ENCODE measurements at places on chromosomes 4 and X. TPM values are rescaled to one million over a fixed set of nuclear protein-coding genes. Genes with fewer than 3 reads are reported as not detected.
A peak's percentile ranks its signal among the peaks of the same experiment; 100 is the strongest.

- no peaks in the 10 kb centered on the region for H3K36me3 ChIP-seq
- peaks cover 16% of the 10 kb centered on the region for H3K4me1 ChIP-seq
- peaks cover 9% of the 10 kb centered on the region for H3K27me3 ChIP-seq
Observed at GRCh38 chr4:77615153-77615552, 9.5 kb downstream of the CXCL13 start.

- H3K27ac ChIP-seq, result peak within 1 kb of the TSS; percentile 23
- peak within 1 kb of the TSS; percentile 76 for H3K4me3 ChIP-seq
- DNase-seq, result peak; percentile 37
- H3K27me3 ChIP-seq, result no peaks in the 10 kb centered on the region
- H3K4me1 ChIP-seq, result peaks cover 19% of the 10 kb centered on the region
Observed at GRCh38 chr4:72568959-72569718, at the start of gene ADAMTS3. TSS of gene ADAMTS3 (minus strand) at chr4:72569221. CDS start at chr4:72568762, 459 bp downstream.

DNA sequence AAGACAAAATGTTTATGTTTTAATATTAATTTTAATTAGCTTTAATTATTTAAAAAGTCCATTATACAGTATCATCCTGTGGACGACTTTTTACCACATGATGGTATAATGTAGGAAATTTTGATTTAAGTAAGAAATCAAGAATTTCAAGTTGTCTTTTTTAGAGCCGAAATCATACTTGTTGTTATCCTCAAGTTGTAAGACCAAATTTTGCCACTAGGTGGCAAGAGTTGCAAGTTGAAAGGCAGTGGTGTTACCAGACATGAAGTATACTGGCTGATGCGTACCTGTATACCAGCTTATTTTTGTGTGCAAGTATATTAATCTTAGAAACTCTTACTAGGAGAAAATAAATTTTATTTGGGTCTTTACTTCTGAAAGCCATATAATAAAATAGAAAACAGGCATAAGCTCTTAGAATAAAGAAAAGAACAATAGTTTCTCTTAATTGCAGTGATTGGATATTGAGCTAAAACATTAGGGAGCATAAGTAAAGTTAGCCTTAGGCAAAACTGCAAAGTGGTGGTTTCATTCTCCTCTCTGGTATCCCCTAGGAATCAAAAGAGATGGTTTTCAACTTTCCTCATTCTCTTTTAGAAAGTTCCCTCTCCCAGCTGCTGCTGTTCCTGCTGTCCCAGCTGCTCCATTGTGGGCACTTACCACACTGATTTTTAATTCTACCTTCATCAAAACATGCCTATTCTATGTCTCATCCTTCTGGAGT is 118.0 kb upstream of the WDFY3 start:
- H3K27ac ChIP-seq, result no peak overlapping the region
- H3K4me1 ChIP-seq, result no peaks in the 10 kb centered on the region
- DNase-seq, result peak; percentile 80

PAGE4 gene
- not detected for total RNA-seq

GRCh38 chrX:134444681-134445080 is 15.3 kb upstream of the HPRT1 start:
- no peak for DNase-seq
- H3K36me3 ChIP-seq, result no peaks in the 10 kb centered on the region
- no peaks in the 10 kb centered on the region for H3K4me1 ChIP-seq
- H3K27me3 ChIP-seq, result peaks cover 12% of the 10 kb centered on the region

DNA sequence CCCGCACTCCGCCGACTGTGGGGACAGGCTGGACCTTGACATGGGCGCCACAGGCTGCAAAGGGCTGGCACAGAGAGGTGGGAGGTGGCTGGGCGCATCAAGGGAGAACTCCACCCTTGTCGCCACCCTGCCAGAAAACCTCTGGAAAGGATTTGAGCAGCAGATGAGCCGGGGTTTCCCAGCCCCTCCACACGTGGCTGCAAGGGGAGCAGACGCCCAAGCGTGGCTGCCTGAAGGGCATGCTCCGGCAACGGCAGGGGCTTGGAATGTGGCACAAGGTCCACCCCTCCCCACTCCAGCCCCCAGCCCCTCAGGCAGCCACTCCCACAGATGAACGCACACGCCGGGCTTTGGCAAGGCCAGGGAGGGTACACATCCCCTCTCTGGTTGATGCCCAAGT is 4.6 kb downstream of the BGN start:
- H3K27me3 ChIP-seq, result no peaks in the 10 kb centered on the region
- H3K4me1 ChIP-seq, result peaks cover 6% of the 10 kb centered on the region
- DNase-seq, result no peak
- no peak overlapping the region for H3K4me3 ChIP-seq
- no peaks in the 10 kb centered on the region for H3K36me3 ChIP-seq

DNA sequence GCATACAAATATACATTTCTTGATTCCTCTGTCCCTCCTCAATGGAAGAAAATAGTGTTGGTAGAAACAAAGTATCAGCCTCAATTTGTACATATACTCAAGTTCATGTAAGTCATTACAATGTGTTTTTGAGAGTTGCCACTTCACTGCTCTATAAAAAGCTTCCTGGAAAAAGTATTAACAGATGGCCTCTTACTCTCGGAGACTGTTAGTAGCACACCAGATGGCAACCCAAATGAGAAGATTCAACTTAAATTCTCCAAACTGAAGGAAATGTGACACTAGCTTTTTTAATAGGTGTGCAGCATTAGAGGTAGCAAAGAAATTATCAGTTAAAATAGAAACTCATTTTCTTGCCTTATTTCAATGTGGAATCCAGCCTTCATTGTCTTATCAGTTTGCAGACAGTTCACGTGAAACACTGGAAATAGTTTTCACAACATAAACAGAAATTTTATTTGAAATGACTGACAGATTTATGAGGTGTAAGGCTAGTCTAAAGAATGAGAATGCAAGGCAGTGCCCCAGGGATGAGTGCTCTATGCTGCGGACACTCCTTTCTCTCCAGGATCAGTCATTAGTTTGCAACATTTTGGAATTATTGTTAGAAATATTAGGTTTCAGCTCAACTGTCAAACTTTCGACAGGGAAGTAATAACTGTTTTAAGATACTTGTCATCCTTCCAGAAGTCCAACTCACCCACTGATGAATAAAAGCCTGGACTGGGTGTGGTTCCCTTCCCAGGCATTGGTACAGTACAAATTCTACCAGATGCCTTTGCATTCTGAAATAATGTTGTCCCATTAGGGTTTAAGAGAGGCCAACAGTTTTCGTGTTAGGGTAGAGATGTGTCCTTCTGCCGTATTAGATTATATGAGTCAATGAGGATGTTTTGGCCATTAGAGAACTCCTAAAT is 50.9 kb downstream of the IDS start:
- no peaks in the 10 kb centered on the region for H3K4me1 ChIP-seq
- DNase-seq, result no peak
- H3K36me3 ChIP-seq, result no peaks in the 10 kb centered on the region
- no peaks in the 10 kb centered on the region for H3K27me3 ChIP-seq
- peak overlapping the region; percentile 61 for H3K27ac ChIP-seq

GRCh38 chrX:95903490-95903889 is 781.2 kb upstream of the DIAPH2 start:
- no peaks in the 10 kb centered on the region for H3K36me3 ChIP-seq
- H3K27ac ChIP-seq, result no peak overlapping the region
- DNase-seq, result peak; percentile 14
- H3K27me3 ChIP-seq, result peaks cover 30% of the 10 kb centered on the region
- no peak overlapping the region for H3K4me3 ChIP-seq

DNA sequence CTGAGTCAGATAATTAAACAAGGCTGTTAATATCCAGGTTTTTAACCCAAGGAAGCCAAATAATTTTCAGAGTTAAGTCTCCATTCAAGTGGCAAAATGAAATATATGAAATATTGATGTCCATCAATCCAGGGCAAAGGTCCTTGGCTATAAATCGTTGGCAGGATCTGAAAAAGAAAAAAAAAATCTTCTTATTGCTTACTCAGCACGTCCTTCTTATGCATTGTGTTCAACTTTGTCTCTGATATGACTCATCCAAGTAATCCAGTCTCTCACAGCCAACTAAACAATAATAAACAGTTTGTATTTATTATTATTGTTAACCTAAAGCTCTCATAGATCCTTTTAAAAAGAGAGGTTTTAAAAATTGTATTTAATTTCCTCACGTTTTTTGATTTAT is 851.2 kb downstream of the ADGRL3 start:
- H3K4me3 ChIP-seq, result no peak overlapping the region
- no peaks in the 10 kb centered on the region for H3K27me3 ChIP-seq
- H3K4me1 ChIP-seq, result no peaks in the 10 kb centered on the region
- no peaks in the 10 kb centered on the region for H3K36me3 ChIP-seq

DNA sequence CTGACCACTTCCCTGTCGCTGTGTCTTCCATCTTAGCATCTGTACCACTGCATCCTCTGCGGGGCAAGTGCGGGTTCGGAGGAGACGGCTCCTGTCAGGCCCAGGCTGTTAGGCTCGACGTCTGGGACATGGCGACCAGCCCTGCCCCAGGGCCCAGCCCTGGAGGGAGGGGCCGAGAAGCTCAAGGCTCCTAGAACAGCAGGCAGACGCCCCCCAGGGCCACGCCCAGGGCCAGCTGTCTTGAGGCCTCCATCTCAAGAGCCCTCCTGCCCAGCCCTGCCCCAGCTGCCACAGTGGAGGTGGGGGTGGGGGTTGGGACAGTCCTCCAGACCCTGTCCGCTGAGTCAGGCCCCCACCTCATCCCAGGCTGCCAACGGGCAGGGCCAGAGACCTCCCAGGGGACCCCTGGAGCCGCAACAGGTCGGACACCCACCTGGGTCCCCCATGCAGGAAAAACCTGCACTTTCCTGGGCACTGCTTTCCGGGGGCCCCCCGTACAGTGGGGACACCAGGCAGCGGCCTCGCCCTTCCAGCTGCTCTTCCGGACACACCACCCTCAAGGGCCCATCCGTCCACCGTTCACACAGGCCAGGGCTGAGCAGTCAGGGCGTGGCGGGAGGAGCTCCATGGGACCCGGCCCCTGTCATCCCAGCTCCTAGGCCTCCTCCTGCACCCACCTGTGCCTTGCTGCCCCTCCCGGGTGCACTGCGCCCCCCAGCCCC is 83.1 kb downstream of the FAM53A start:
- DNase-seq, result no peak
- no peak overlapping the region for H3K27ac ChIP-seq
- no peak overlapping the region for H3K4me3 ChIP-seq
- H3K27me3 ChIP-seq, result no peaks in the 10 kb centered on the region
- peaks cover 19% of the 10 kb centered on the region for H3K4me1 ChIP-seq

SLC16A2 gene
- 13.7 TPM for total RNA-seq

DNA sequence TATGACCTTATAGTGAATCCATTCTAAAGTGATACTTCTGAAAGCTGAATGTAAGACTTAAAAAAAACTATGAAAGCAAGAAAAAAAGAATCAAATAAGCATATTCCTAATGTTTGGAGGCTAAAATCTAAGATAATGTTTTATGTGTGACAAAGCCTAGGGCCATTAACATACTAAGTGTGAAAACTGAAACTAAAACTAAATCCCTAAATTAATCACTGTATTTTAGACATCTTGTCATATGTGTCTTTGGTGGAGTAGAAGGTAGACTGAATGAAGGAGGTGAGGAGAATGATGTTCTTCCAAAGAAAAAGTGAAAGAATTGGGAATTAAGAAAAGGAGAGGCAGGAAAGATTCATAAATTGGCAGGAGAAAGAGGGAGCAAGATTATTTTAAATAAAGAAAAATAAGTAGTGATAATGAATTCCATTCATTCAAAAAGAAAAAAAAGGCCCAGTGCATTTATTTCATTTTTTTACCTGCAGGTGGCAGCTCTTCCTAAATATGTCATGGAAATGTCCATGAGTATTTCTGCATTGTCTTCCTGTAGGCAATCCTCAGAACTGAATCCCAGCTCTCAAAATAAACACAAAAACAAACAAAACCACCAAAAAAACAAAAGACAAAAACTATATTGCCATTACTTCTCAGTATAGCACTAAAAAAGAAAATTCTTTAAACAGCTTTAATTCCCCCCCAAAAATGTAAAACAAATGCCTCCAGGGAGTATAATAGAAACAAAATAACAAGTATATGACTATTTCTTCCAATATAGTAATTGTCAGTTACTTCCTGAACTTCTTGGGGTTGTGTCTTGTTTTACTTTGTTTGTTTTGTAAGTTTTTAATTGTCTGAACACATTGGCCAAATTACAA is 17.0 kb upstream of the AP1AR start:
- H3K27ac ChIP-seq, result peak overlapping the region; percentile 90
- DNase-seq, result peak; percentile 61
- no peaks in the 10 kb centered on the region for H3K36me3 ChIP-seq
- H3K4me3 ChIP-seq, result no peak overlapping the region
- H3K4me1 ChIP-seq, result peaks cover 12% of the 10 kb centered on the region
- no peaks in the 10 kb centered on the region for H3K27me3 ChIP-seq

- peaks cover 18% of the 10 kb centered on the region for H3K4me1 ChIP-seq
- no peak overlapping the region for H3K27ac ChIP-seq
- H3K36me3 ChIP-seq, result no peaks in the 10 kb centered on the region
- no peaks in the 10 kb centered on the region for H3K27me3 ChIP-seq
- peak; percentile 57 for DNase-seq
- no peak overlapping the region for H3K4me3 ChIP-seq
Observed at GRCh38 chrX:145190801-145191389, 56.4 kb upstream of the SPANXN1 start.

CFAP99 gene
- total RNA-seq, result 0.16 TPM

- H3K27ac ChIP-seq, result no peak overlapping the region
- no peak for DNase-seq
- H3K4me1 ChIP-seq, result no peaks in the 10 kb centered on the region
- peaks cover 45% of the 10 kb centered on the region for H3K27me3 ChIP-seq
- H3K4me3 ChIP-seq, result no peak overlapping the region
Observed at GRCh38 chr4:171928336-171928735, 115.1 kb downstream of the GALNTL6 start.

DNA sequence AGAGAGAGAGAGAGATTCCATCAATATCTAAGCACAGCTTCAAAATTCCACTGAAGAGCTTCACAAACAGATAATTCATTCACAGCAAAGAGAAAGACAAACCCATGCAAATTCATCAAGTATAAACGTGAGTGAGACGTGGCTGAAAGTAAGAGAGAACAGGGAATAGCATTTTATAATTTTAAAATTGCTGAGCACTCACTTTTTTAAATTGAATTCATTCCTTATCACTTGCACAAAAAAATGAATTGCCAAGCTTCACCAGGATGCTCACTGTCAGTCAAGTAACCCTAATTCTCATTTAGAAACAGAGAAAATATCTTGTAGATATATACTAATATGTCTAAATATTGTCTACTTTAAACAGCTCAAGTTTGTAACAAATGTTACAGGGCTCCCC is 40.5 kb downstream of the BMP3 start:
- no peak overlapping the region for H3K4me3 ChIP-seq
- no peak for DNase-seq
- H3K27ac ChIP-seq, result no peak overlapping the region
- peaks cover 5% of the 10 kb centered on the region for H3K4me1 ChIP-seq
